Activated CD4-positive, alpha-beta T cell treated with anti-CD3 and anti-CD28 coated beads, Interleukin-2, amount 50 U/mL, for 4 hours (primary cell): ENCODE measurements at places on chromosomes 12 and 14.

DNA sequence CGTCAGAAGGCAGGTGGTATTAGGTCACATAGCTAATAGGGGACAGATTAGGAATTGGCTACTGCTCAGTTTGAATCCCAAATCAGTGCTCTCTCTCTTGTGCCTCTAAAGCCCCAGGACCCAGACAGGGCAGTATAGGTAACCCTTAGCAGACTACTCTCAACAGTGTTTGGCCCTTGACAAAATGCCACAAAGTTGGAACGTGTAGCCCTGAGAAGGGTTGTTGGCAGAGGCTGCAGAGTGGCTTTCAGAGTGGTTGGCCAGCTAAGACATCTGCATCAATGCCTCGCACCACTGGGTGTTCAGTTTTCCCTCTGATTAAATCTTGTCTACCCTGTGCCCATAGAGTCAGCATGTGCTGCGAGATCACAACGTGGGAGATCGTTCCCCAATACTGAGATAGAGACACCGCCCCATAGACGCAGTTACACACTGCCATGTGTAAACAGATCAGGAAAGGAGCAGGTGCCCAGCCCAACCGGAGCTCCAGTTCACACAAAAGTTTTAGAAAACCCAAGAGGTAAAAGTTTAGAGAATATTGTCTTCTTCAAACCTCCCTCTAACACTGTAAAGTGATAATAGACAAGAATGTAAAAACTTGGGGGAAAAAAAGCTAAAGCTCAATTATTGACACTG lies 48.3 kb downstream of the EML1 start:
- DNase-seq = no peak

- DNase-seq = no peak
Observed at GRCh38 chr14:56808383-56809269, 1.7 kb downstream of the OTX2 start.

DNA sequence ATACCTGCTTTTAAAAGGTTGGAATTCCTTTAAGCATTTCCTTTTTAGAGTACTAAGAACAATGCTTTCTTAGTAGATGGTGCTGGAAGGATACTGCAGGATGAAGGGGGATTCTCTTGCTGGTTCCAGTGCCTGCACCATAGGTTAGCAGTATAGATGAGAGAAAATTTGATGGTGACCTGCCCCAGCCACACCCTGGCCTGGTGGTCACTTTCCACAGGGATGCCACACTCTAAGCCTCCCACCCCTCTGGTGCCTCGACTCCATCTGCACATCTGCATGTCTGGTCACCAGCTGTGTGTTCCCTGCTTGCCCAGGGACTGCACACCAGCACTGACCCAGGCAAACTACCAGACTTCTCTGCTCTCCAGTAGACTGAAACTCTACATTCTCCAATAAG lies 19.1 kb downstream of the SLC2A3 start:
- no peak for DNase-seq

GRCh38 chr14:90484291-90484690 lies 87.5 kb downstream of the CALM1 start:
- DNase-seq = no peak

GRCh38 chr12:49066120-49066519 lies 3.7 kb downstream of the RHEBL1 start:
- no peak for DNase-seq

- DNase-seq = no peak
Observed at GRCh38 chr12:92539976-92540781, 162.6 kb upstream of the PLEKHG7 start.

- no peak for DNase-seq
Observed at GRCh38 chr14:51993285-51993920, 4.1 kb downstream of the RTRAF start.

DNA sequence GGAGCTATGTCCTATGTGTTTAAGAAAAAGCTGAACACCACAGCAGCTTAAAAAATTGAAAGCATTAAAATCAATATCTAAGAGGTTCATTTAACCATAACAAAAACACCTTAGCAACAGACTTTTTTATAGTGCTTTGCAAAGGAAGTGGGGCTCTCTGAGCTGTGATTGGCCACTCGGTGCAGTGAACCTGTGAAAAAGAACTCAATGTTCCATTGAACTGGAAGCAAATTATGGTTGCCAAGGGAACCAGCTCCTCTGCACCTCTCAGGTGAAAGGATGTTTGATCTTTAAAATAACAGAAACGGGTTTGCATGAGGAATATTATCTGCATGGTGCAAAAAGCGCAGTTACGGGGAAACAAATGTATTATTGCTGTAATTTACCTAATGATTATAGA lies 149.4 kb downstream of the SNAPC1 start:
- DNase-seq = no peak
